ENCODE measurements at places on chromosomes 2 and 18.

DNA sequence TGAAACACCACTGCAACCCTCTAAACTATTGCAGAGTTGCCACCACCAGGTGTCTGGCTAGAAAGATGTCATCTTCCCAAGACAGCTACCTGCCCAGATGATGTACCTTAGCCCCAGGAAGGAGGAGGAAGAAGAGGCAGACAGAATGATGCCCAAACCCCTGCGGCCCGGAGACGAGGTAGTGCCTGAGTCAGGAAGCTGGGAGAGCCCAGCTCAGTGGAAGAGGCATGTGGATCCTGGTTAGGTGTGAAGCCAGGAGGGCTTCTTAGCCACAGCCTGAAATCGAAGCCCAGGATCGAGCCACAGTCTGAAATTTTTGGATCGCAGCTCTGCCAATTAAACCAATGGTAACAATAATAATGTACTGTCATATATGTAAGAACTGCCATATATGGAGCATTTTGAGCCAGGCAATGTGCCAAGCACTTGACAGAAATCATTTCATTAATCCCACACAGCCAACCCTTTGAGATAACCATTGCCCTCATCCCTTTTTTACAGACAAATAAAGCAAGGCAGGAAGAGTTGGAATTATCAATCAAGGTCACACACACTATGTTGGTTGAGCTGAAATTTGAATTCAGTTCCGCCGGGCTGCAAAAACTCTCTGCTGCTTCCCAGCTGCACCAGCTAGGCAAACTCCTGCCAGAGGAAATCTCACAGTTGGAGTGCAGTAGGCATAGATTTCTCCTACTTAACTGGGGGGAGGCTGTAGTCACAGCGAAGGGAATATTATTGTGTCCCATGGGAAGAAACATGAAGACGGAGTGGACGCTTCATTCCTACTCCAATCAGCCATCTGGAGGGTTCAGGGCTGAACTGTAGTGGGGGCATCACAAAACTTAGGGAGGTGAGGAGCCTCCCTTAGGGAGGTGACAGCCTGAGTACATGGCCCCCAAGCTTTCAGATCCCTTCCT, 19.4 kb upstream of the CYP1B1 start:
- peaks cover 11% of the 10 kb centered on the region for H3K36me3 ChIP-seq
- H3K27ac ChIP-seq, result no peak overlapping the region
- H3K4me3 ChIP-seq, result no peak overlapping the region
- peaks cover 20% of the 10 kb centered on the region for H3K4me1 ChIP-seq
- H3K27me3 ChIP-seq, result peaks cover 82% of the 10 kb centered on the region

GRCh38 chr2:75018162-75018561, 59.7 kb downstream of the POLE4 start:
- no peaks in the 10 kb centered on the region for H3K36me3 ChIP-seq
- no peak overlapping the region for H3K27ac ChIP-seq
- no peak for DNase-seq
- no peaks in the 10 kb centered on the region for H3K27me3 ChIP-seq

GRCh38 chr2:166031054-166031453, 77.5 kb upstream of the TTC21B start:
- H3K27me3 ChIP-seq, result peaks cover 7% of the 10 kb centered on the region
- no peak for DNase-seq
- no peaks in the 10 kb centered on the region for H3K36me3 ChIP-seq
- no peak overlapping the region for H3K27ac ChIP-seq
- H3K4me1 ChIP-seq, result no peaks in the 10 kb centered on the region
- H3K4me3 ChIP-seq, result no peak overlapping the region

- no peak overlapping the region for H3K4me3 ChIP-seq
- H3K27ac ChIP-seq, result no peak overlapping the region
- peaks cover 5% of the 10 kb centered on the region for H3K4me1 ChIP-seq
- DNase-seq, result no peak
- no peaks in the 10 kb centered on the region for H3K36me3 ChIP-seq
Measured at GRCh38 chr2:108920686-108921085, 68.3 kb downstream of the EDAR start.

- DNase-seq, result no peak
- H3K4me1 ChIP-seq, result peaks cover 48% of the 10 kb centered on the region
- H3K27me3 ChIP-seq, result no peaks in the 10 kb centered on the region
- peak overlapping the region; percentile 51 for H3K4me3 ChIP-seq
Measured at GRCh38 chr2:196233805-196234475, 62.6 kb upstream of the STK17B start.

DNA sequence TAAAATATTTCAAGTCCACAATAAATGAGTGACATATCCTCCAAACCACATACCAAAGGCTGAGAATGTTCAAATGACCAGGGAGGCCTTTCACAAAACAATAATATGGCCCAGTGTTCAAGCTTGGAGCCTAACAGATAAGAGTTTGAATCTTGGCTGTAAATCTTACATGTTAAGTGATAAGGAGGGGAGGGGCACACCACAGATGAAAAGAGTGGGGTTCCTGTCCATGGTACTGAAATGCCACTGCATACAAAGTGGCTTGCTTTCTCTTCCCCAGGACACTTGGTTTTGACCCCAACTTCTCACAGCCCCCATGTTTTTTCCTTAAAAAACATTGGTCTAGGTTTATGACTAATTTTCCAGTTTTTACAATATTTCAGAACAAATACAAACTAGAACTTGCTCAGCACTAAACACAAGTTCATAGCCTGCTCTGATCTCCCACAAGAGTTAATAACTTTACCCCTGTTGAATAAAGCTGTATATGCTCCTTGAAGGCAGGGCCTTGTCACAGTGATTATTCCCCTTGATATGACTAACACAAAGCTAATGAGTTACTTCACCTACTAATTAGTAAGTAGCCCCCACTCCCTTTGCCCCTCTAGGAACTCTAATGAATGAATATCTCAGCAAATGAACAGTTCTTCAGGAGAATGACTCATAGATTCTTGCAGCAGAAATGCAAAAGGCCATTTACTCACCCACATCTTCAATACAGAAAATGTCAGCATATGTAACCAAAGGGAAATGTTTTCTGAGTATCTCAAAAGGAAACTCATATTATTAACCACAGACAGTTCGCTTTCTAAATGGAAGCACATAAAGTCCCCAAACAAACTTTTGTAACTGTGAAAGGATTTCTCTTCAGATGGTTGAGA, 142.2 kb downstream of the SATB2 start:
- H3K27me3 ChIP-seq, result peaks cover 5% of the 10 kb centered on the region
- no peak overlapping the region for H3K27ac ChIP-seq
- no peaks in the 10 kb centered on the region for H3K4me1 ChIP-seq

DNA sequence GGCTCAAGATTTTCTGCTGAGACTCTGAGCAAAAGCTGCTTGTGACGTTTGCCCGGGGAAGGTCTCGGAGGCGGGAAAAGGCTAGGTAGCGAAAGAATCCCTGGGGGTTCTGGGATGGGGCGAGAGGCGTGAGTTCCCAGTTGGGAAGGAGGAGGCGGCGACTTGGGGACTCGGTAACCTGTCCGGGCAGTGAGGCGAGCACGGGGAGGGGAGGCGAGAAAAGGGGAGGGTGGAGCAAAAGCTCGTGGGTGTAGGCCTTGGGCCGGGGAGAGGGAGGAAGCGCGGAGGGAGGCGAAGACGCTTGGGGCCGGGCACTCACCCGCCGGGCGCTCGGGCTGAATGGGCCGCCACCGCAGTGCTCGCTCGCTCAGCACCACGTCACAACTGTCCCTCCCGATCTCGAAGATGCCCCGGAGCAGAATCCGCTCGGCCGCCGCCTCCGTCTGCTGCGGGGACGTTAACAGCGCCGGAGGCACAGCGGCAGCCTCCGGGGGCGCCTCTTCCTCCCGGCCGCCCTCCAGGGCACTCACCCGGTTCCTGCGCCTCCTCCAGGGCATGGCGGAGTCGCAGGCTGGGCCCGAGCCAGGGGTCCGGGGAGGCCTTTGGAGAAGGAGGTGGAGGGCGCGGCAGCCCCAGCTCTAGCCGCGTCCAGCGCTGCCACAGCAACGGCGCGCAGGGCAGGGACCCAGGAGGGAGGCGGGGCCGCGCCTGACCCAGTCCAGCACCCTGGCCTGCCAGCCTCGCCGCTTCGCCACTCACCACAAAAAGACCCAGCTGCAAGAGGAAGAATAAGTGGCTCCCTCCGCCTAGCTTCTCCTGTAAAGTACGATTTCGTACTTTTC, at the start of gene CERKL:
Gene CERKL, minus strand, starts transcription at position 656 of the 842 bp plus-strand sequence. Its CDS starts 99 bp downstream, at position 557.
- peaks cover 7% of the 10 kb centered on the region for H3K4me1 ChIP-seq
- H3K4me3 ChIP-seq, result peak within 1 kb of the TSS; percentile 88
- H3K27ac ChIP-seq, result no peak within 1 kb of the TSS
- no peak for DNase-seq
- H3K27me3 ChIP-seq, result peaks cover 75% of the 10 kb centered on the region

DNA sequence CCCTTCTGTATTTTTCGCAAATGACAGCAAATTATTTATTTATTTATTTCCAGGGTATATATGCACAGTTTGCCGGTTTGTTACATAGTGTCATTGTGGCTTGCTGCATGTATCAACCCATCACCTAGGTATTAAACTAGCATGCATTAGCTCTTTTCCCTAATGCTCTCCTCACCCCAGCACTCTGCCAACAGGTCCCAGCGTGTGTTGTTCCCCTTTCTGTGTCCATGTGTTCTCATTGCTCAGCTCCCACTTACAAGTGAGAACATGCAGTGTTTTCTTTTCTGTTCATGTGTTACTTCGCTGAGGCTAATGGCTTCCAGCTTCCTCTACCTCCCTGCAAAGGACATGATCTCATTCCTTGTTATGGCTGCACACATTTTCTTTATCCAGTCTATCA, 592.3 kb downstream of the TRIB2 start:
- no peak overlapping the region for H3K27ac ChIP-seq
- no peak for DNase-seq
- no peaks in the 10 kb centered on the region for H3K4me1 ChIP-seq

- H3K4me1 ChIP-seq, result no peaks in the 10 kb centered on the region
- no peaks in the 10 kb centered on the region for H3K27me3 ChIP-seq
- H3K36me3 ChIP-seq, result no peaks in the 10 kb centered on the region
- no peak overlapping the region for H3K27ac ChIP-seq
Measured at GRCh38 chr2:238518821-238519186, 92.1 kb downstream of the ASB1 start.

DNA sequence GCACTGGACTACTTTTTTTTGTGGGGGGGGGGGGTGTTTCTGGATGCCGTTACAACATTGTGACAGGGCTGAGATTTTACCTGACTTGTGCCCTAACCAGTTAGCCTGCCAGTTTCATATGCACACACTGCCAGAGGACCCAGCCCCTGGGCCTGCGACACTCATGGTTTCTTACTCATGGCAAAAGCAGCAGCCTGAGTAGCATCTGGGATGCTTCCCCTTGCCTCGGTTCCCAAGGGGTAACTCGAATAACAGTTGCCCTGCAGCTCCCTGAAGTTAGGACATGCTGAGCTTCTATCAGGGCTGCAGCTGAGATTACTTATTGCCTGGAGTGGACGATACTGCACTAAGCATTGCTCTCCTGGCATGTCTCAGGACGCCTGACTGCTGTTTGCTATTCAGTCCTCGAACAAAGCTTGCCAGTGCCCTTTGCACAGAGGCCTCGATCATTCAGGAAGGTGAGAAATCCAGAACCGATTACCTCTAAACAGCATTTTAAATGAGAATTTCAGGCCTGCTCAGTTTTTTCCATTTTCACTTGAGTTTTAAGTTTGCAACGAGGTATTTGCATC, 47.9 kb downstream of the TRPM8 start:
- peaks cover 12% of the 10 kb centered on the region for H3K4me1 ChIP-seq
- no peak overlapping the region for H3K27ac ChIP-seq
- peaks cover 12% of the 10 kb centered on the region for H3K27me3 ChIP-seq

DNA sequence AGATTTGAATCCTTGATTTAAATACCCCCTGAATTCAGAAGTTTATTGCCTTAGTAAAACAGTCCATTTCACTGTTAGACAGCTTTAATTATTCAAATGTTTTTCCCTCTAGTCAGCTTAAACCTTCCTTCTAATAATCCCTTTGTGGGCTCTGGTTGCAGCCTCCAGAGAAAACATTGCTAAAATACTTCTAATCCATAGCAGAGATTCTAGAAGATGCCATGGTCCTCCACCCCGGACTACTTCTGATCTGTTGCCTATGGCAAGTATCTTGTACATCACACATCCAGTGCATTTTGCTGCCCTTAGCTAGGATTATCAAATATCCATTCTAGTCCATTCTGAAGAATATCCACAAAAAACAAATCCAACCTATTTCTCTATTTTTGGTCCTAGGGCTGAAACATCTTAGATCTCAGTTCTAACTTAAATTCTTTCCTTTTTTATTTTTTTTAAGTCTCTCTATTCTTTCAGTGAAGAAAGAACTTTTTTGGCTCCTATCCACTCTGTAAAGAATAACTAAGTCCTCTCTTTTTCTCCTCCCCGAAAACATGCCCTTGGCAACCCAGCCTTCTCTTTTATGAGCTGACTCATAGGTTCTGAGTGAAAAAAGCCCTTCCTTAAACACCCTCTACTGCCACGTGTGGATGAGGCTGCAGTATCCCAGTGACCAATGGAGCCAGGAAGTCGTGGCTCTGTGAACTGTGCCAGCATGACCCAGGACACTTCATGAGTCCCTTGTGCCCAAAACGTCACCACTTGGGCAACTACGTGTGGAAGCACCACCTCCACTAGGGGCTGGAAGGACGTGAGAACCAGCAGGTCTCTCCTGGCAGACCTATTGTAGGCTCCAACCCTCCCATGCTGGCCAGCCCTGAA, 349.8 kb downstream of the TNS1 start:
- peaks cover 2% of the 10 kb centered on the region for H3K4me1 ChIP-seq
- no peak overlapping the region for H3K27ac ChIP-seq
- peaks cover 3% of the 10 kb centered on the region for H3K36me3 ChIP-seq

DNA sequence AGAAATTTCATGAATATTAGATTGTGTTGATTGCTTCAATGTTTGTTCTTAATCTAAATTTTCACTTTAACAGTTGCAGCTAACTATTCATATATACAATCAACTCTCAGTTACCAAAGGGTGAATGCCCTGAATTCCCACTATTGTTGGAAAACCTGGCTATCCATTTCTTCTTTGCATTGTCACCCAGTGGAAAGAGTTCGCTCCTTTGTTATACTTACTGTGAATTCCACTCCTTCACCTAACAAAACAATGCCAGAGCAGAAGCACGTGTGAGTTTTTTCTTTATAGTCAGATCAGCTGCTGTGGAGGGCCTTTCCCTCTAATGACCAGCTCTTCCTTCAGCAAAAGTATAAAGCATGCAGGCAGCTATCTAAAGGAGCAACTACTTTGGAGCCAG, 409.2 kb upstream of the NRP2 start:
- DNase-seq, result no peak
- H3K27ac ChIP-seq, result no peak overlapping the region
- no peaks in the 10 kb centered on the region for H3K4me1 ChIP-seq
- H3K27me3 ChIP-seq, result peaks cover 6% of the 10 kb centered on the region
- H3K4me3 ChIP-seq, result no peak overlapping the region

DNA sequence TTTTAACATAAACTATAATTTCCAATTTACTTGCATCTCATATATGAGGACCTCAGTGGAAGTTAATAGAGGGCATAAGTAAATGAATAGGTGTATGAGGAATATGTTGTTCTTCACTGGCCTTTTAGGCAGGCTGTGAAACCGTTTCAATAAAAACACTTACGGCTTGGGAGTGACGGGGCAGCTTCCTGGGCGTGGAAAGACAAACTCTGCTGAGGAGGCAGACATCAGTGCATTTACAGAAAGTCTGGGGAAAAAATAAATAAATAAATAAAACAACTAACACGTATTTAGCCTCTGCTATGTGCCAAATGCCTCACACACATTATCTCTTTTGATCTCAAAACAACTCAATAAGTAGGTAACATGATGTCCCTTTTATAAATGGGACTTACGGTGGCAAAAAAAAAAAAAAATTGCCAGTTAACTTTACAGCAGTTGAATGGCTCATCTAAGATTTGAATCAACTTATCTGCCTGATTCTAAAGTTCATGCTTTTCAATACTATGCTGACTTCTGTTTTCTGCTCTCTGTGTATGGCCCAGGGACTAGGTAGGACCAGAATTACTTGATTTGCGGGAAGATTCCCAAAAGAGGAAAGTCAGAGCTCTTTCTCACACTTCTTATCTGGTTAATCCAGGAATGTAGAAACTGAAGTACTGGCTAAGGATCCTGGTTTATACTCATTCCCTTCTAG, 77.5 kb upstream of the LRATD1 start:
- H3K27me3 ChIP-seq, result no peaks in the 10 kb centered on the region
- no peak overlapping the region for H3K27ac ChIP-seq
- no peak for DNase-seq
- H3K4me3 ChIP-seq, result no peak overlapping the region
- no peaks in the 10 kb centered on the region for H3K4me1 ChIP-seq
